ENCODE measurements at places on chromosomes 5 and 9. TPM values are rescaled to one million over a fixed set of nuclear protein-coding genes. Genes with fewer than 3 reads are reported as not detected.

Gene TNFSF15
- 17.5 TPM for total RNA-seq

Gene PCDHGA3
- total RNA-seq, result 5.5 TPM

Gene ARID3C
- total RNA-seq, result not detected

Gene PHYHD1
- 24.5 TPM for total RNA-seq

Gene PTGES
- 138 TPM for total RNA-seq

Gene CARTPT
- not detected for total RNA-seq
